ENCODE measurements at places on chromosomes 13 and 19.

GRCh38 chr19:18793144-18794028 lies 2.3 kb upstream of the COMP start:
- H3K27ac ChIP-seq, result no peak overlapping the region
- peaks cover 29% of the 10 kb centered on the region for H3K4me1 ChIP-seq
- H3K27me3 ChIP-seq, result peaks cover 65% of the 10 kb centered on the region
- H3K4me3 ChIP-seq, result no peak overlapping the region
- DNase-seq, result no peak
- H3K36me3 ChIP-seq, result no peaks in the 10 kb centered on the region

DNA sequence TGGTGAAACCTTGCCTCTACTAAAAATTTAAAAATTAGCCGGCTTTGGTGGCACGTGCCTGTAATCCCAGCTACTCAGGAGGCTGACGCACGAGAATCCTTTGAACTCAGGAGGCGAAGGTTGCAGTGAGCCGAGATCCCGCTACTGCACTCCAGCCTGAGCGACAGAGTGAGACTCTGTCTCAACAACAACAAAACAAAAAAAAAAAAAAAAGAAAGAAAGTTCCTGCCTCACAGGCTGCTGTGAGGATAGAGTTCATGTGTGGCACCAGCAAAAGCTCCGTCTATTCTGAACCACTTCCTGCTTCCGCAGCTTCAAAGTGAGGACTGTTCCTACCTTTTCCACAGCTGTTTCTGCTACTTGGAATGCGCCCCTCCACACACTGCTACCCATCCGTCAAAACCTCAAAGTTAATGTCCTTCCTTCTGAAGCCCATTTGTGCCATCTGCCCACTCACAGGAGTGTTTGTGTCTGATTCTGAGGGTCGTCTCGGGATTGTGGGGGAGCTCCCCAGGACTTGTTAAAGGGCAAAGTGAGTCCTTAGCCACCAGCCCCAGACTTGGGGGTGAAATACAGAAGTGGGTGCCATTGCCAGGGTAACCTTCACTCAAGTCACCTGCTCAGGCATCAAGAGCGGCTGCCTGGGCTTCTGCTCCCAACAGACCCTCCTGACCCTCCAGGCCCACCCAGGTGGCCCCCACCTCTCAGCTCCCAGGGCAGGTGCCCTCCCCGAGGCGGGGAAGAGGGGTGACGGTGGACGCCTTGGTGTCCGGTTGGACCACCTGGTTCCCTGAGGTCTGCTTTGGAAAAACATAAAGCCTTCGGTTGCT lies 2.9 kb downstream of the MFSD12 start:
- H3K4me3 ChIP-seq, result peak overlapping the region; percentile 45
- peaks cover 65% of the 10 kb centered on the region for H3K4me1 ChIP-seq
- no peaks in the 10 kb centered on the region for H3K27me3 ChIP-seq
- peak; percentile 80 for DNase-seq

GRCh38 chr13:35470671-35471661 lies 5.5 kb downstream of the MAB21L1 start:
- no peak for DNase-seq
- no peak overlapping the region for H3K4me3 ChIP-seq
- H3K27ac ChIP-seq, result no peak overlapping the region
- peaks cover 64% of the 10 kb centered on the region for H3K27me3 ChIP-seq
- H3K36me3 ChIP-seq, result no peaks in the 10 kb centered on the region

DNA sequence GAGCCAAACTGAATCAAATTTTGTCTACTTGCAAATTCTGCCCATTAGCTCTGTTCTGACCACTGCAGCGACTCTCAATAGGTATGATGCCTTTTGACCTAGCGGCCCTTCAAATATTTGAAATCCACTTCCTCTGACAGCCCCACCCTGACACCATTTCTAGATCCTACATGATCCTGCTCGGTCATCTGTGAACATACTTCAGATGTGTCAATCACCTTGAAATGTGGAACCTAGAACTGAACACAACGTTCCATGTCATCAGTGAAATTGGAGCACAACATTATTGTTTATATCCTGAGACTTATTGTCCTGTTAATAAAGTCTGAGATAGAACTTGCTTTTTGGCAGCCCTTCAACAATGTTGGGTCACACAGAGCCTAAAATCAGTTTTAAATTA lies 98.2 kb downstream of the UBL3 start:
- DNase-seq, result no peak
- no peaks in the 10 kb centered on the region for H3K27me3 ChIP-seq
- H3K36me3 ChIP-seq, result no peaks in the 10 kb centered on the region
- no peaks in the 10 kb centered on the region for H3K4me1 ChIP-seq

- DNase-seq, result no peak
- H3K27me3 ChIP-seq, result no peaks in the 10 kb centered on the region
- H3K27ac ChIP-seq, result no peak overlapping the region
- no peak overlapping the region for H3K4me3 ChIP-seq
- H3K4me1 ChIP-seq, result peaks cover 3% of the 10 kb centered on the region
Measured at GRCh38 chr19:6215701-6216235, 64.0 kb downstream of the MLLT1 start.

- DNase-seq, result no peak
- no peak overlapping the region for H3K27ac ChIP-seq
- H3K36me3 ChIP-seq, result no peaks in the 10 kb centered on the region
- no peaks in the 10 kb centered on the region for H3K4me1 ChIP-seq
- no peak overlapping the region for H3K4me3 ChIP-seq
Measured at GRCh38 chr13:49060678-49061387, 85.1 kb downstream of the FNDC3A start.

DNA sequence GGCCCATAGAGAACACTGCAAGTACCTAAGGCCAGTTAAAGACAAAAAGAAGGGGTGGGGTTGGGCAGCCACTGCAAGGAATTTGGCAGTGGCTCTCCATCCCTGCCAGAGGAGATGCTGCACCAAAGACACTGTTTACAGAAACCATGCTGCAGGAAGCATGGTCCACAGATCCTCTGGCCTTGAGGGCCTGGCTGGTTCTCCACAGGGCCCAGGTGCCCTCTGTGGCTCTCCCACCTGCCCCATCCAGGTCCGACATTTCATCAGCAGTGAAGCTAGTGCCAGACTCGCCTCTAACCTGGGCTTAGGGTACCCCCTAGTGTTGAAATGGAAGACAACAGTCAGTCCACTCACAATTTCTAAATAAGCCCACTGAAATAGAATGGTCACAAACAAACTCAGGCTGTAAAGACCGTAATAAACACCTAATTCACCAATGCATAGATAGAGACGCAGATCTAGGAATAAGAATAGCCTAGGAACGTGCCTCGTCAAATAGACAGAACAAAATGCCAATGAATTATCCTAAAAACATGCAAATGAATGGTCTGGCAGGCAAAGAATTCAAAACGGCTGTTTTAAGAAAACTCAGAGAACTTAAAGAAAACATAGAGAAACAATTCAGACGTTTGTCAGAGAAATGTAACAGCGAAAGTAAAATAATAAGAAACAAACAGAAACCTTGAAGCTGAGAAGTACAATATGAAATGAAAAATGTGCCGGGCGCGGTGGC lies 23.3 kb downstream of the LYPD4 start:
- peak; percentile 26 for DNase-seq
- no peaks in the 10 kb centered on the region for H3K27me3 ChIP-seq
- H3K4me1 ChIP-seq, result peaks cover 2% of the 10 kb centered on the region
- H3K36me3 ChIP-seq, result no peaks in the 10 kb centered on the region
- H3K4me3 ChIP-seq, result no peak overlapping the region

DNA sequence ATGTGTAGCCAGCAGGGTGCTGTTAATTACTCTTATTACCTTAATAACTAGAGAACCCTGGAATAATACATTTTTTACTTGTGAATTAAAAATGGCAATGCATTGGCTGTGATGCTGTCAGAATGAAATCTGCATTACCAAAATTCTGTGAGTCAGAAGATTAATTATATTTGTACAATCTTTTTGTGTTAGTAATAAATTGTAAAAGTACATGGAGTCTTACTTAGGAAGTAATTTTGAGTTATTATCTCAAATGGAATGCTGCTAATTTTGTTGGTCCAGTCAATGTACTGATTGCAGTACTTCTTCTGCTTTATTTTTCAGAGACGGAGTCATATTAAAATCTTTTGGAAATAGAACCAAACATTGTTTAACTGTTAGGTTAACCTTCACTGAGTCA lies 152.0 kb upstream of the SLC10A2 start:
- H3K4me3 ChIP-seq, result no peak overlapping the region
- H3K27ac ChIP-seq, result no peak overlapping the region
- H3K4me1 ChIP-seq, result no peaks in the 10 kb centered on the region
- no peaks in the 10 kb centered on the region for H3K36me3 ChIP-seq
- no peaks in the 10 kb centered on the region for H3K27me3 ChIP-seq
- no peak for DNase-seq

- H3K4me3 ChIP-seq, result no peak overlapping the region
- no peak for DNase-seq
- H3K36me3 ChIP-seq, result no peaks in the 10 kb centered on the region
- H3K27me3 ChIP-seq, result no peaks in the 10 kb centered on the region
- H3K4me1 ChIP-seq, result no peaks in the 10 kb centered on the region
Measured at GRCh38 chr13:88022431-88023208, 351.4 kb downstream of the SLITRK5 start.

DNA sequence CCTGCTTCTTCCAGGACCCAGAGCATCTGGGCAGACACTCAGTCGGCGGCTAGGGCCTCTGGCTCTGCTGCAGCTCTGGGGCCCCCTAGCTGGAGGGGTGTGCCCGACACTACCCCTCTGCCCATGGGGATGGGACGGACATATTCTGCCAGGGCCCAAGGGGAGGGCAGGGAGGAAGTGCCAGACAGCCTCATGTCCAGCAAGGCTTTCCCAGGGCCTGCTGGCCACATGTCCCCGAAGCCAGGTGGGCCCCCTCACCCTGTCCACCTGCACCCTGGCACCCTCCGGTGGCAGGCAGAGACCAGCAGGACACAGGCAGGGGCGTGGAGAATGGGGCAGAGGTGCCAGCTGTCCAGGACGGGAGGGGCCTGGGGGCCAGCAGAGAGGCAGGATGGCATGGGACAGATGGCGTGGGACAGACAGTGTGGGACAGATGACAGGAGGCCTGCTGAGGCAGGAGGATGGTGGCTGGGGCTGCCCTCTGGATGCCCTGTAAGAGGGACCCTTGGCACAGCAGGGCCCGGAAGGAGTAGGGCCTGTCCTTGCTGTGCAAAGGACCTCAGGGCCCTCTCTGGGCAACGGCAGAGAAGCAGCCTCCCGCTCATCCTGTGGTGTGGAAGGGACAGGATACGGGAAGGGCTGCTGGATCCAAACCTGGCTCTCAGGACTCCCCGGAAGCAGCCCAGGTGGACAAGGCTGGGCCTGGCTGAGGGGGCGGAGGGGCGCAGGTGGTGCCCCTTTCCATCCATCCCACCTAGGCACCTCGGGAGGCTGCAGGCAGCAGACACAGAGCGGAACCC lies 29.1 kb downstream of the CEBPG start:
- no peak for DNase-seq
- H3K27ac ChIP-seq, result no peak overlapping the region
- no peaks in the 10 kb centered on the region for H3K36me3 ChIP-seq
- H3K27me3 ChIP-seq, result no peaks in the 10 kb centered on the region
- H3K4me1 ChIP-seq, result no peaks in the 10 kb centered on the region

GRCh38 chr19:18494267-18494607 lies 27.6 kb downstream of the ELL start:
- no peaks in the 10 kb centered on the region for H3K27me3 ChIP-seq
- H3K4me1 ChIP-seq, result peaks cover 98% of the 10 kb centered on the region
- H3K36me3 ChIP-seq, result peaks cover 10% of the 10 kb centered on the region
- peak overlapping the region; percentile 77 for H3K27ac ChIP-seq
- DNase-seq, result no peak

GRCh38 chr19:18951721-18952281 lies 10.8 kb upstream of the HOMER3 start:
- no peak overlapping the region for H3K4me3 ChIP-seq
- no peak for DNase-seq
- H3K27me3 ChIP-seq, result no peaks in the 10 kb centered on the region
- no peak overlapping the region for H3K27ac ChIP-seq

- no peaks in the 10 kb centered on the region for H3K36me3 ChIP-seq
- H3K4me1 ChIP-seq, result no peaks in the 10 kb centered on the region
- no peak for DNase-seq
- no peaks in the 10 kb centered on the region for H3K27me3 ChIP-seq
Measured at GRCh38 chr13:106589716-106590115, 21.8 kb upstream of the ARGLU1 start.

DNA sequence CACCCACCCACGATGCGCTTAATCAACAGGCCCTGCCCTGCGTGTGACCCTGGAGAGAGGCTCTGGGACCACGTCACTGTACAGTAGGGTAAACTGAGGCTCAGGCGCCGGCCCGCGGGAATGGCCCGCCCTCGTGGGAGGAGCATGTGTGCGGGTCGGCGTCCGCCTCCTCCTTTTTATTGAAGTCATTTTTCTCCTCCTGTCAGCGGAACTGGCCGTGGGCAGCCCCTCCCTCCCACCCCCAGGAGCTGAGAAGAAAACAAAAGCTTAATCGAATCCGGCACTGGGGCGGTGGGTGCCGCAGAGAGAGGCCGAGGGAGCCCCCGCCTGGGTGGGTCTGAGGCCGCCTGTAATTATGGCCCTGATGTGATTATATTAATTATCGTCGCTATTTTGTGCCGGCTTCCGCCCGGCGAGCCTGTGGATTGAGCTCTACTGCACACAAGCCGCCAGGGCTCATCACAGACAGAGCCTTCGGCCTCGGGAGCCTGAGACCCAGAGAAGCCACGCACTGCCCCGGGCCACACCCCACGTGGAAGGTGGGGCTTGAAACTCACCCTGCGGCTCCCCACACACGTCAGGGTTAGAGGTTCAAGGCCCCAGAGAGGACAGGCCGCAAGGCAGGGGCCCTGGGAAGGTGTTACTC lies 7.0 kb downstream of the C2CD4C start:
- H3K27me3 ChIP-seq, result peaks cover 10% of the 10 kb centered on the region
- no peak overlapping the region for H3K27ac ChIP-seq
- no peaks in the 10 kb centered on the region for H3K36me3 ChIP-seq
- H3K4me3 ChIP-seq, result no peak overlapping the region
- no peaks in the 10 kb centered on the region for H3K4me1 ChIP-seq
- no peak for DNase-seq
